ENCODE measurements at places on chromosomes 5 and 9. TPM values are rescaled to one million over a fixed set of nuclear protein-coding genes. Genes with fewer than 3 reads are reported as not detected.
A peak's percentile ranks its signal among the peaks of the same experiment; 100 is the strongest.

Gene CDO1
- polyA plus RNA-seq: 7.9 TPM

Gene C6
- polyA plus RNA-seq: 0.09 TPM

Gene SAXO1
- polyA plus RNA-seq: not detected

Gene APBA1
- 5.1 TPM for polyA plus RNA-seq

GRCh38 chr9:136045595-136046553 is 49.2 kb downstream of the NACC2 start:
- peak; percentile 63 for DNase-seq

DNA sequence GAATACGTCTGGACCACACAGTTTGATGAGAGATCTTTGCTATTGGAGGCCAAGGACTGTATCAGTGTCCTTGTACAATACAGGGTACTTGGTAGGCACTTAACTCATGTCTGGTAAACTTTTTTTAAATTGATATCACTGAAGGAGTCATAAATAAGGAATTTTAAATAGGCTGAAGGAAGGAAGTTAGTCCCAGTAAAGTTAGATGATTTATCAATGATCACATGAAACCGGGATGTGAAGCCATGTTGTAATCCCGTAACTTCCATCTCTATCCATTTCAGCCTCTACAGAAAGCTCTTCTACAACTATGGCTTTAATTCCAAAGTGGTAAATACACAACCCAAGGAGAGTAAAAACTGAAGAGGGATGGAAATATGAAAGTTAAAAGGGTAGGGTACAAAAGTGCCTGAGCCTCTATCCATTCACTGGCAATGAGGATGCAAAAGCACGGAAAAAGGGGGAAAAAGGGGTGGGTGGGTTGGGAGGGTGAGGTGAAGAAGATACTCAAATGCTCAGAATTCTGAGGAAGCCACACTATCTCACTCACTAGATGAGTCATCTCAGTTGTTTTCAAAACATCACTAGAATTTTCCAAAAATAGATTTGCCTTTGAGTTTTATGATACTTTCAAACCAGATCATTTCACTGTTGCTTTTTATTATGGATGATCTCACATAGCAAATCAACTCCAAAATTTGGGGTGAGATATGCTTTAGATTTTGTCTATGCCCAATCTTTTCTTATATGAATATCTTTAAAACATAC is 1053.5 kb downstream of the NR2F1-AS1 start:
- peak; percentile 65 for DNase-seq

DNA sequence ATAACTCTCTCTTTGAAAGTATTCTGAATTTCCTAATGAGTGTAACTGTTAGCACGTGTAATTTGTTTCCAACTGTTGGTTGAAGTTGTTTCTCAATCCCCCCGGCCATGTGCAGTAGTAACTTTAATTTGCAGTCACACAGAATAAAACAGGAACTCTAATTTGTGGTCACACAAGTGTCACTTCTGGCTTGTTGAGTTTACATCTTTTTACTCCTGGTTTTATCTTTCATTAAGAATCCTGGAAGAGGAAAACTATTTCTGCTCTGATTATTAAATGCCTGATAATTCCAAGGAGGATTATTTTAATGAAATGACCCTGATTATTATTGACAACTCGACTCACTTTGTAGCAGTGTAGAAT is 1.2 kb downstream of the SCAMP1 start:
- DNase-seq: no peak

DNA sequence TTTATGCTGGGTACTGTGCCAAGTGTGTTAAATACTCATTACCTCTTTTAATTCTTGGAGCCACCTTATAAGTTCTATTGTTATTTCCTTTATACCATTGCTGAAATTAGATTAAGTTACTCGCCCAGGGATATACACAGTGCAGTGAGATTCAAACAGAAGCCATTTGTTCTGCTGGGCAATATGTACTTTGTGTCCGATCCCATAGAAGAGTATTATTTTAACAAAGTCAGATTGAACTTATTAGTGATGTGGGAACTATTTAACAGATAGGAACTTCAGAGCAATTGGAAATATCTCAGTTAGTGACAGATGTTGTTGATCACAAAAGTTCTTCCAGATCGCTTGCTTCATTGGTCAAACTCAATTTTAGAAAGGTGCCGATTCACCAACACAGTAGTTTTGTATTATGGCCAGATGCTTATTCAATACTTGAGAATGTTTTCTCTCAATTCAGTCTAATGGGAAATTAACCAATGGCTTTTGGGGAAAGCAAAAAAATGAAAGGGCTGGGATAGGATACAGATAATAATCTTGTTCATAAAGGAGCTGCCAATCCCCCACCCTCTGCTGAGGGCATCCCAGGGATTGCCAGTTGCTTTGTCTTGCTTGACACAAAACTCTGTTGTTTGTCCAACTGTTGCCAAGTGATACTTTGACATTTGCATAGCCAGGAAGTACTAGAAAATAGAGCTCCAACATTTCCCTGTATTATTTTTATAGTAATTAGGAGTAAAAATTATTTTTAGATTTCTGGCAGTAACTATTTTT is 94.8 kb upstream of the SEMA6A start:
- no peak for DNase-seq

DNA sequence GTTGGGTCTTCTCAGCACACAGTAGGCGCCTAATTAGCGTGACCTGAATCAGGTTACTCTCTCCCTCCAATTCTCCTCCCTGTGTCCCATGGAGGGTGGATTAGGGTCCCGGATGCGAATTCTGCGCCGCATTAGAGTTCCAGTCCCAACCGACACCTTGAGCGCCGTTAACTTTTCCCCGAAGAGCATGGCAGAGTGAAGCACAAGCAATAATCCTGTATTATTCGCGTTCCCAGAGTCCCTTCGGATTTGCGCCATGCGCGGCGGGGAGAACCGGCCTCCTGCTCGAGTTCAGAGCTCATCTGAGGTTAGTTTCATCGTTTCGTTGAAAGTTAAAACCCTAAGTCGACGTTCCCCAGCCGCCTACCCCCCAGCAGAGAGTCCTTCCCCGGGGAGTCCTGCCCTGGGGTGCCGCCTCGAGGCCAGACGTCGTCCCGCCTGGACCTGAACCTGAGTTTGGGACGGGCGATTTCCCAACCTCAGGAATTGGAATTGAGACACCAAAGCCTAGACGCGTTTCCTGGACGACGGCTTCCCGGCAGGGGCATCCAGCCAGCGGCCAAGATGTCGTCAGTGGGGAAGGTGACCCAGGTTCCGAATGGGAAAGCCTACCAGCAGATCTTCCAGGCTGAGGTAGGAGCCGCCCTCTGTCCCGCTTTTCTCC is at the start of gene CCDC180:
CCDC180 (plus strand) TSS at position 160 of the 664 bp plus-strand sequence; CDS start at position 565, 405 bp downstream.
- no peak for DNase-seq

DNA sequence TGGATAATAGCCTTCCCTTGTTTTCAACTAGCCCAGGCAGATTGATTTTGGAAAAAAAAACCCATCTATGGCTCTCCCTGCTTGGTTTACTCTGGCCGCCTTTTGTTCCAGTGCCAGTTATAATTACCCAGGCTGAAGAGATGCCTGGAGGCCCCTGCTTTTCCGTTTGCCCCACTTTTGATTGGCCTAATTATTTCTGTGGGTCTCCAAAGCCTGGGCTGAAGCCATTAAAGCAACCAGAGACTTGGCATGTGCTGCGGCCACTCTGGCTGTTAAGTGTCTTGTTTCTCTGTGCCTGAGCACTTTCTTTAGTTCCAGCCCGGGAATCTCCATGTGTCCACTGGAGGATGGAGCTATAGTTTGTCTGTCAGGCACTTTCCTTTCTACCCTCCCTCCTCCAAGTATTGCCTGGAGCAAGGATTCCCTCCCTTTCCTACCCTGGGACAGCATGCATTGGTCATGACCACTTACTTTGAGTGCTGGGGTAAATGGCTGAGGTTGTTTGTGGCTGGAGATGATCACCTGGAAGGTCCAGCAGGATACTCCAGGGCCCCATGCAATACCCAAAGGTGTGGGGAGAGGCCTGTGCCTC is 105.1 kb upstream of the CTSL start:
- no peak for DNase-seq

All from IMR-90 (cell line).